ENCODE measurements at places on chromosomes 6 and 20. TPM values are rescaled to one million over a fixed set of nuclear protein-coding genes. Genes with fewer than 3 reads are reported as not detected.

DEF6 gene
- 16.3 TPM for total RNA-seq

NHLRC1 gene
- 2.0 TPM for total RNA-seq

GRCh38 chr6:142853244-142854180, 91.5 kb downstream of the HIVEP2 start:
- DNase-seq: no peak
- H3K4me1 ChIP-seq: no peaks in the 10 kb centered on the region
- no peaks in the 10 kb centered on the region for H3K36me3 ChIP-seq
- H3K4me3 ChIP-seq: no peak overlapping the region

GRCh38 chr6:1912731-1913130, 303.0 kb downstream of the FOXC1 start:
- no peaks in the 10 kb centered on the region for H3K36me3 ChIP-seq
- H3K4me3 ChIP-seq: no peak overlapping the region
- DNase-seq: no peak
- H3K27me3 ChIP-seq: no peaks in the 10 kb centered on the region
- no peak overlapping the region for H3K27ac ChIP-seq

DNA sequence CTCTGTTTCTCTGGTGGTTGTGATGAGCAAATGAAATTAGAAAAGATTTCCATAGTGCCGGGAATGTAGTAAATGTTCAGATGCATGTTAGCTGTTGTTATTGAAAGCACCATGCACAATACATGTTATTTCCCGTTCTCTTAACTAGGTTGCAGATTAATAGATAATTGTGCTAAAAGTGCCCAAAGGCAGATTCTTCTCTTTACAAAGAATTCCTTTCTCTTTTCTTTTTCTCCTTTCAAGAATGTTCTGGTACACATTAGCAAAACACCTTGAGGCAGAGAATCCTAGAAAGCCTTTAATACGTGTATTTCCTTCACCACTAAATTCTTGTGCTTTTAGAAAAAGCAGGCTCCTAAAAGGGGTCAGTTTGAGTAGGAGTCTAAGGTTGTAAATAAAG, 121.1 kb upstream of the ASF1A start:
- no peak overlapping the region for H3K27ac ChIP-seq
- DNase-seq: peak; percentile 14
- H3K4me1 ChIP-seq: no peaks in the 10 kb centered on the region
- no peak overlapping the region for H3K4me3 ChIP-seq
- no peaks in the 10 kb centered on the region for H3K36me3 ChIP-seq

GRCh38 chr6:68728159-68728979, 93.3 kb downstream of the ADGRB3 start:
- DNase-seq: no peak
- H3K4me3 ChIP-seq: no peak overlapping the region
- H3K27me3 ChIP-seq: no peaks in the 10 kb centered on the region
- no peaks in the 10 kb centered on the region for H3K36me3 ChIP-seq
- no peaks in the 10 kb centered on the region for H3K4me1 ChIP-seq

DNA sequence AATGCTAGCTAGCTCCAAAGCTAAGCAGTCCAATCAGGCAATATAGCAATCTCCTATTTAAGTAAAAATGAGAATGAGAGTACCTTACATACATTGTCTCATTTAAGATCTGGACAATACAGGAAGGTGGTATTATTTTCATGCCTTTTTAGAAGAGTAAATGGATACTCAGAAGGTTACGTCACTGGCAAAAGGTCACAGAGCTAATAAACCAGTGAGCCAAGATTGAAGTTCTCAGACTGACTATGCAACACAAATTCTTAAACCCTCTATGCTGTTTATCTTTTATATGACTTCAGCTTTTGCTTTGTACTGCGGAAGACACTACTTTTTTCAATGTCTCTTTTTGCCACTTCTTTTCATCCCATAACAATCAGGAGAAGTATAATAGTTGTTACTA, 135.2 kb upstream of the PRL start:
- no peaks in the 10 kb centered on the region for H3K27me3 ChIP-seq
- no peak for DNase-seq
- H3K4me1 ChIP-seq: no peaks in the 10 kb centered on the region

DNA sequence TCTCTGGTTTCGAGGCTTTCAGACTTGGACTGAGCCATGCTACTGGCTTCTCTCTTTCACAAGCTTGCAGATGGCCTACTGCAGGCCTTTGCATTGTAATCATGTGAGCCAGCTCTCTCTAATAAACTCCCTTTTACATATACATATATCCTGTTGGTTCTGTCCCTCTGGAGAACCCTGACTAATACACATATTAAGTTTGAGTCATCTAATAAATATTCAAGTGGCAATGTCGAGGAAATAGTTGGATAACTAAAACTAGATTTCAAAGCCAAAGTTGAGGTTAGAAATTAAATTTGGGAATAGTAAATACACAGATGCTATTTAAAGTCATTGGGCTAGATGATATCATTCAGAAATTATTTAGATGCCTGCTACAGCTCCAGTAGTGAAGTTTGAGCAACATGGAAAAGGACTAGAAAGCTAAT, 1343.4 kb downstream of the GRIK2 start:
- no peak overlapping the region for H3K27ac ChIP-seq
- no peaks in the 10 kb centered on the region for H3K36me3 ChIP-seq
- H3K4me3 ChIP-seq: no peak overlapping the region
- no peak for DNase-seq

GRCh38 chr6:157548635-157549467, 167.9 kb downstream of the ZDHHC14 start:
- H3K4me3 ChIP-seq: no peak overlapping the region
- H3K4me1 ChIP-seq: no peaks in the 10 kb centered on the region
- no peak for DNase-seq

GRCh38 chr6:109460161-109460829, 4.7 kb upstream of the MICAL1 start:
- no peaks in the 10 kb centered on the region for H3K27me3 ChIP-seq
- peaks cover 5% of the 10 kb centered on the region for H3K36me3 ChIP-seq
- no peak overlapping the region for H3K27ac ChIP-seq
- peaks cover 14% of the 10 kb centered on the region for H3K4me1 ChIP-seq
- no peak overlapping the region for H3K4me3 ChIP-seq
